ENCODE measurements at places on chromosomes 12 and 14.

DNA sequence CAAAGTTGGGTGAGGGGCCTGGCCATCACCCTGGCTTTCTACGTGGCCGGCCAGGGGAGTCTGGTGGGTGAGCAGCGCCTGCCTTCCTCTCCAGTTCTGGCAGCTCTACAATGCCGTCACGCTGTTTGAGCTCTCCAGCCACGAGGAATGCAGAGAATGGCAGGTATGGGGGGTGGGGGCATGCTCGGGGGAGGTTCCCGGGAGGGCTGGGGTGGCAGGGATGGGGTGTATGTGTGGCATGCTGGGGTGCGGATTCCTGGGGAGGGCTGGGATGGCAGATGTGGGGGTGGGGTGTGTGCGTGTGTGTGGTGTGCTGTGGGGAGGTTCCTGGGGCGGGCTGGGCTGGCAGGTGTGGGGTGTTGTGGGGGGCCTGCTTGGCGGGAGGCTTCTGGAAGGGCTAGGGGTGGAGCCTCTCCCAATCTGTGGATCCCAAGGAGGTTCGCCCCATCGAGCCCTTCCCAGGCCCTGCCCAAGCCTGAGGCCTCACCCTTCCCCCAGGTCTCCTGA lies 18.5 kb downstream of the RHOF start:
- no peak for DNase-seq

DNA sequence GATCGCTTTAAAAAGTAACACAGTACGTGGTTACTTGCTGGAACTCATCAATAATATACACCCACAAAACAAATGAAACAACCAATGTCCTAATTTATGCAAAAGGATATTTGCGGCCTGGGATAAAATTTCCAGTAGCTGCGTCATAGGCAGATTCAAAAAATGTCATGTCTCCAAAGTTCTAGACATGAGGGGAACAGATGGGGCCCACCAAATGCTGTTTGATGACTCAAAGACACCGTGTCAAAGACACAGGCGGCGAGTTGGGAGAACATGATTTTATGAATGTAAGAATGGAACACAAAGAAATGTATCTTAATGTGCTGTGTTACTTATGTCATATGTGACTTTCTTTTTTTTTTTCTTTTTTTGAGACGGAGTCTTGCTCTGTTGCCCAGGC lies 34.3 kb upstream of the NCOR2 start:
- DNase-seq: no peak

- DNase-seq: no peak
Observed at GRCh38 chr14:65961004-65961403, 525.2 kb upstream of the CCDC196 start.

DNA sequence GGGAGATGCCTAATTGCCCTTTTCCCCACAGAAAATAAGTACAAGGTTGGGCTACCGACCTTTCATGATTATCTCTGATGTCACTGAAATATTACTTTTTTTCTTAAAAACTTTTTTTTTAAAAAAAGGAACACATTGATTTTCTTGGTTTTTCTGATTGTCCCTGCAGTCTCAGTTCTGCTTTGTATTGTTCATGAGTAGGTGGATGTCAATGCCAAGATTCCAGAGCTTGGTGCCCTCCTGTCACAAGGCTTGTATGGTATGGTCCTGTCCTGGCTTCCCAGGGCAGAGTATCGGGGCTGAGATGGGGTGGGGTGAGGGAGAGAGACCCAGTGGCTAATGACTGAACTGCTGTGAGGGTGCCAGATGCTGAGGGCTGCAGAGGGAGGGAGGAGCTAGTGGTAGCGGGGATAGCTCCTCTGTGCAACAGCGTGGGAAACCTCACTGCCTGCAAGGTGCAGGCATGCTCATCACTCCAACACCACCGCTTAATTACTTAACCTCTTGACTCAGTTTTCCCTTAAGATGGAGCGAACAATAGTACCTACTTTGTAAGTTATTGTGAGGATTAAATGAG lies 4.4 kb upstream of the CTDSP2 start:
- no peak for DNase-seq

DNA sequence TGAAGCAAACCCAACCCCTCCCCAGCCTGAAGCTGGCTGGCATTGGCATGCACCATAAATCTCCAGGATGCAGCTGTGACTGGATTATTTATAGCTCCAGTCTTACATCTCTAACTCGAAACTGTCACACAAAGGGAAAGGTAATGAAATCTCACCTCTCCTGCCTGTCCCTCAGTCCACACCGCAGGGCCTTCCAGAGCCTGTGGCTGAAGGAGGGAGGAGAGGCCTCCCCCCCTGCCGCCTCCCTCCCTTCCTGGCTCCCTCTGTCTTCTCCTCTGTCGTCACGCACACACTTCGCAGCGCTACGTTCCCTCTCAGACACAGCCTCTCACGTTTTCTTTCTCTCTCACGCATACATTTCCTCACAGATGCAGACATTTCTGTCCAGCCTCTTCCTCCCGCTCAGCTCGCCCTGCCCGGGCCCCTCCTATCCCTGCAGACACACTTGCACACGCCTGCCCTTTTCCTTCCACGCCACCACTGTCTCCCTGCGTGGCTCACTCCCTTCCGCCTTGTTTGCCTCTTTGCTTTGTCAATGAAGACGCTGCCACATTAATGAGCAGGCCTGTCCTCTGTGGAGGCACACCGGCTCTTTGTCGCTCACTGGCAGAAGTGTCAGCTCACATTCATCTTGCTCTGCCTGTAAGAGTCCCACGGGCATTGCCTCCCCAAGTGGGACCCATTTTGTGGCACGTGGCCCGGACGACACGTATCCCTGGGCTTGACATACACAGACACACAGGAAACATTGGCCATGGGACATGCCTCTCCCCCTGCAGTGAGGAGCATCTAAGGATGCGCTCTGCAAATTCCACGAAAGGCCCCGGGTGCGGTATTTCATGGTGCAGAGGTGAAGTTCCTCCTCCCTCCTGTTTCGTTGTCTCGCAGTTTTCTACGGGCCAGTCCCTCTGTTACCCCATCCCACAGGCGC lies 27.9 kb downstream of the IRF2BPL start:
- no peak for DNase-seq

DNA sequence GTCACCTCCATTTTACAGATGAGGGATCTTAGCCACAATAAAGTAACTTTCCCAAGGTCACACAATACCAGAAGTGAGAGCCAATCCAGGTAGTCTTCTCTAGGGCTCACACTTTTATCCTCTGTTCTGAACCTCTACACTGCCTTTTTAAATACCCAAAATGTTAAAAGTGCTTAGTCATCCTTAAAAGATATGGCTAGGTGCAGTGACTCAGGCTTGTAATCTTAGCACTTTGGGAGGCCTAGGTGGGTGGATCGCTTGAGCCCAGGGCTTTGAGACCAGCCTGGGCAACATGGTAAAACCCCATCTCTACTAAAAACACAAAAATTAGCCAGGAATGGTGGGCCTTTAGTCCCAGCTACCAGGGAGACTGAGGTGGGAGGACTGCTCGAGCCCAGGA lies 104.1 kb upstream of the PPP4R3A start:
- DNase-seq: no peak

GRCh38 chr12:10140001-10140400 lies 10.0 kb upstream of the CLEC7A start:
- no peak for DNase-seq

- no peak for DNase-seq
Observed at GRCh38 chr14:64119500-64119899, 174.7 kb downstream of the ESR2 start.

GRCh38 chr12:65326616-65327015 lies 48.1 kb downstream of the MSRB3 start:
- DNase-seq: no peak

GRCh38 chr12:89517720-89518119 lies 6.9 kb downstream of the GALNT4 start:
- no peak for DNase-seq

DNA sequence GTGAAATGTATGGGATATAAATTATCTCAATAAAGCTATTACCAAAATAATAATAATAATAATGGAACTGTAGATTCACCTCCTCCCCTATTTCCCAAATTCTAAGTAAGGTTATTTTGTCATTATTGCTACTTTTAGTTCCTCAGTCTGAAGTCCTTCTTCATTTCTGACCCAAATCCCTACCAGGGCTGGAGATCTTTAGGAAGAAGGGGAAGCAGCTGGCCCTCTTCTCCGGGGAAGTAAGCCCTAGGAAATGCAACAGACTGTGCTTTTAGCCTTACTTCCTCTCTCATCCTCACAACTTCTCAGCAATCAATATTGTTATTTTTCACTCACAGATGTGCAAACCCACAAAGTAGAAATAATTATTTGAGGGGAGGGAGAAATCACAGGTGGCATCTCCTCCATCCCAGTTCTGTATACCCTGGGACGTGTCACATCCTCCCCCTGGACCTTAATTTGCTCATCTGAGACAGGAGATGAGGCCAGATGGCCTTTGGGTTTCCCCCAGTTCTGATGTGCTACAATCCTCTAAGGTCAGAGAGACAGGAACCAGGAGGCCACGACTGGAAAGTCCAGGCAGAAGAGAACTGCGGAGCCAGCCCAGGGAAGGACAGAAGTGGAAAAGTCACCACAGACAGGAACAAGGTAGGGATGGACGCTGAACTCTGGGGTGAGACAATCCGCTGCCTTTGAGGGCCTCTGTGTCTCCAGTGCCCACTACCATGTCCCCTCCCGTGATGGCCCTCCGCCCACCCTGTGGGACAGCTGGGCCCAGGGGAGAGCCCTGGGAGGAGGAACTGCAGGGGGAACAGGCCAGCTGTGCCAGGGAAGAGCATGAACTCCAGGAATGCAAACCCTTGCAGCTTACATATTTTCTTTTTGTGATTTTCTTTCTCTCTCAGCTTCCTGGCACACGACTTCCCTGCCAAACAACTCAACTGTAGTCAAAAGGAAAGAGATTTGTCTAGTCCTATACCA lies 10.6 kb upstream of the TNFRSF1A start:
- DNase-seq: no peak

- no peak for DNase-seq
Observed at GRCh38 chr14:51365241-51365965, 125.4 kb downstream of the TMX1 start.

- no peak for DNase-seq
Observed at GRCh38 chr12:23376238-23376637, 573.2 kb downstream of the SOX5 start.

GRCh38 chr14:61581955-61582615 lies 113.2 kb upstream of the HIF1A start:
- no peak for DNase-seq

DNA sequence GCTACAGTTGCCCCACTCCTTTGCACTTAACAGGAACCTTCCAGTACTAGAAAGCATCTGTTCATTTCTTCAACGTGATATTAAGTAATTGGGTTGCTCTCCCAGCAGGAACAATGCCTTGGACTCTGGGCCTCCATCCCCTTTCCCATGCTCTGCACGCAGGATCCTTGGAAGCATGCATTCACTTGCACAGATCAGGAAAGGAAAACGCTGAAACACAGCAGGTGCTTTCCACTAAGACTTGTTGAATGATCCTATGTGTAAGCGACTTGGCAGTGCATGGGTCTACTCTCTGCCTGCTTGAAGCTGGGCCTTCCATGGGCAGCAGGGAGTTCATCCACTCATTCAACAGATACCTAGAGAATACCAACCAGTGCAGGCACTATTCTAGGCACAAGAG lies 2.3 kb downstream of the LTBP2 start:
- no peak for DNase-seq

- no peak for DNase-seq
Observed at GRCh38 chr12:115598871-115599811, 678.4 kb downstream of the MED13L start.

DNA sequence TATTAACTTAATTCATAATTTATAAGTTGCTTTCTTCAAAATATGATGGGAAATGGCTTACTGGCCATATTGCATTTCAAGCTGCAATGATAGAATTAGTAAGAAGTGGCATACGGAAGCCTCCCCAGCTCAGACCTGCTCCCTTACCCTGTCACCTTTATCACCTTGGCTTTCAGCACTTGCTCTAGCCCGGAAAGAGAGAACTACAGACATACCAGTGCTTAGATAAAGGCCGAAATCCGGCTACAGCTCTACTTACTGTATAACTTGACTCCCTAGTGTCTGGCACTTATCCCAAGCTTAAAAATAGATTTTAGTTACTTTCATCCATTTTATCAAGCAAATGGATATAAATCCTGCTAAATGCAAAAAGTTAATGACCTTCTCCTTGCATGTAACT lies 42.5 kb downstream of the PKP2 start:
- no peak for DNase-seq

- no peak for DNase-seq
Observed at GRCh38 chr12:3032161-3032560, 45.0 kb upstream of the TSPAN9 start.

DNA sequence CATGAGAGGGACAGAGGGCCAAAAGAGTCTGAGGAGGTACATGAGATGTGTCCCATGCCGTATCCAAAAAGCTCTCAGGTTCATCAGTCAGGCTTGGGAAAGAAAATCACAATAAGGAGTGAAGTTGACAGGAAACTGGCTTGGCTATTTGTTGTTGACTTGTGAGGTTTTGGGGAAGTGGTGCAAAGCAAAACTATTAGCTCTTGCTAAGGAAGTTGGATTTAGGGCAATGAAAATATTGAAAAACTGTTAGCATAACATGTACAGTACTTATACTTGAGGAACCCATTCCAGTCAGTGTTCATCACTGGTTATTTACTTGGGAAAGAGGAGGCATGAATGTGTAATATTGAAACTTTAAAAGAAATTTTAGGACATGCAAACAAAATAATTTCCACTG lies 145.9 kb downstream of the DUSP6 start:
- no peak for DNase-seq

DNA sequence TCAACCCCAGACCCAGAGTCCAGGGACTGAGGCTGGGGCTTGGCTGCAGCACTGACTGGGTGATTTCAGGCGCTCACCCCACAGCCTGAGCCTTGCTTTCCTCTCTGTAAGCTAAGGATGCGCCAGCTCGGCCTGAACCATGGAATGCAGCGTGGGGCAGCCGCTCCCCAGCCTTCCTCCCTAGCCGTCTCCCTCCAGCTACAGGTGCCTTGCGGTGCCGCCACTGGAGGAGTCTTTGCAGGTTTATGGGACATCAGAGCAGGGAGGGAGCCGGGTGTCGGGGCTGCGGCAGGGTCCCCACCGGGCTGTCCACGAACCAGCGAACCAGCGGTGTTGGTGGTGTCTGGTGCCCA lies 19.4 kb downstream of the PPP2R5C start:
- DNase-seq: no peak

DNA sequence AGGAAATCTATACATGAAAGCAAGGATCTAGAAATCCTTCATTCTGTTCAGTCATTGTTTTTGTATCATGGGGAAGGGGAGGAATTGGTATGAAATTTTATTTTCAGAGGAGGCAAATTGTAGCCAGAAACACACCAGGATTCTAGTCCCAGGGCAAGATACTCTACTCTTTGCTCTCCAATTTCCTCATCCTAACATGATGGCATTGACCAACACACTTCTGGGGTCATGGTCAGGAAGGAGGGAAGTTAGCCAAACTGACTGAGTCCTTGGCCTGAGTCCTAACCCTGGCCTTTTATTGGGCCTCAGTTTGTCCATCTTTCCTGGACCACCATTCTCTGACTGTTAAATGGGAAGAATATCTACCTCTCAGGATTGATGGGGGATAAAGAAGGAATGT lies 65.5 kb downstream of the BBS10 start:
- no peak for DNase-seq
